CD4-positive, alpha-beta T cell treated with Interleukin-2 at 100 ng/mL for 4 hours (primary cell): ENCODE measurements at places on chromosomes 12 and 14.

- no peak for DNase-seq
Measured at GRCh38 chr14:50943943-50944646, at the start of gene PYGL. Gene PYGL (minus strand): TSS chr14:50944483. CDS start chr14:50944403, 80 bp downstream.

GRCh38 chr12:4025181-4026019 lies 152.2 kb upstream of the PARP11 start:
- no peak for DNase-seq

- DNase-seq = no peak
Measured at GRCh38 chr14:61460063-61460462, 138.7 kb downstream of the PRKCH start.

GRCh38 chr12:81022531-81022930 lies 55.3 kb upstream of the ACSS3 start:
- no peak for DNase-seq

DNA sequence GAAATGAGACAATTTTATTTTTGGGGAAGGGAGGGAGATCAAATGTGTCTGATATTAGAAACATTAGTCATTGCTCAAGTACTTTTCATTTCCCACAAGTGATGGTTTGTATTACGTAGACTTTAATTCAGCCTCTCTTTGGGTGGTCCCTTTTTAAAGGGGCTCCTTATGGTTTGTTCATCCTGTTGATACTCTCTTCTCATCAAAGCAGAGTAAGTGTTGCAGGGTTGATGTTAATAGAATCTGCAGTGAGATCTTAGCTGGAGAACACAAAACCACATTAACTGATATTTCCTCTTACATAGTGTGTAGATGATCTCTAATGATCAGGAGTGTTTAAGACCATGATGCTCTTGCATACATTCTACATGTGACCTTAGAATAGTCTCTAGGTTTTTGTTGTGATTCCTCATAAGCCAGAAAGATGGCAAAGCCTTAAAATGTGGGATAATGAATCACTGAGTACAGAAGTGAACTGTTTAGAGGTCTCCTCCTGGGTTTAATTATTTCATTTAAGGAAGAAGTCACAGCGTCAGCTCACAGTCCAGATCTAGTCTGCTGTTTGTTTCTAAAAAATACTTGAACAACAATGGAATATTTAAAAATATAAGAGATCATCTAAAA lies 87.4 kb upstream of the PTPRR start:
- no peak for DNase-seq

DNA sequence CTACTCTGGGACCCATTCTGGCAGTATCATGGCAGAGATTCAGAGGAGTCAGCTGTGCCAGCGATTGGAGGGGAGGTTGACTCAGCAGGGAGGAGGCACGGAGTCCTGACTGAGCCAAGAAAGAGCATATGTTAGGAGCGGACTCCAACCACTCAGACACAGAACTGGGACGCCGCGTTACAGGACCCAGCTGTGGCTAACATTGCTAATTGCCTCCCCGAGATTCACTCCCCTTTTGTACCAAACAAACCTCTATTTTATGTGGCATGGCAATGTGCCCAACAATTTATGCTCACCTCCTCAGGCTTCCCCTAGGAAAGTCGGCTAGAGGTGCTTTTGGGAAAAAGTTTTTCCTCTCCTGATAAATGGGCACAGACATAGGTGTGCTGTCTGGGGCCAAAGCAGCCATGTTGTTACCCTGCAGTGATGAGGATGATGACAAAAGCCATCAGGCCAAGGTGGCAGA lies 15.2 kb upstream of the CLIP1 start:
- no peak for DNase-seq

DNA sequence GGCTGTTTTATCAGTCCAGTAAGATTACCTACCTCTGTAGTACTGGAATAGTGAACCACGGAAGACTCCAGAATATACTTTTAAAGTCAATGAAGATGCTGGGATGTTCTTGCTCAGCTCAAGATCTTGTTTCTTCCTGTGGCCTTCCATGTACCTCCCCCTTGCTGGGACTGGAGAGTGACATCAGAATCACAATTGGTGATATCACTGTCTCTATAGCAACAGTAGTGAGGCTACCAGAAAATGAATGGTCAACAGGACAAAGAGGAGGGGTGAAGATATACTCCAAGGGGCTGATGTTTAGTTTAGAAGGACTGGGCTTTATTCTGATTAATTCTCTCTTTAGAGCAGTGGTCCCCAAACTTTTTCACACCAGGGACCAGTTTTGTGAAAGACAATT lies 3.8 kb downstream of the AKAP3 start:
- DNase-seq = no peak

- no peak for DNase-seq
Measured at GRCh38 chr14:95222870-95223398, 65.6 kb upstream of the DICER1 start.

DNA sequence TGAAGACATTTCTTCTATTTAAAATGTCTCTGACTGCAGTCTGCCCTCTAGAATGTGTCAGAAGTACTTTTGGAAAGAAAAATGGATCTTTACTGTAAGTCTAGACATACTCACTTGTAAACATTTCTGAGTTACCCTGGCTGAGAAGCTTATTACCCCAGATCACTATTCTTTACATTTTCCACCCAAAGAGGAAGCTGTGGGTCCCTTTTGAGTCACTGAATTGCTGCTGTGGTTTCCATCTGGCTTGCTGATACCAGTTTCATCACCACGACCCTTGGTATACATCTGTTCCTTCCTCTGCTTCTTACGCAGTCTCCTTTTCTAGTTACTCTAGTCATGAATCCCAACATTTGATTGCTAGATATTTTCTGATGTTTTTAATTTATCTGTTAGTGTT lies 20.2 kb upstream of the CLEC4D start:
- peak; percentile 43 for DNase-seq

GRCh38 chr12:89544681-89545184 lies 18.9 kb upstream of the POC1B start:
- no peak for DNase-seq

- DNase-seq = no peak
Measured at GRCh38 chr12:131274061-131274460, 320.4 kb downstream of the ADGRD1 start.

- peak; percentile 14 for DNase-seq
Measured at GRCh38 chr12:118058881-118059280, 2.1 kb downstream of the WSB2 start.

DNA sequence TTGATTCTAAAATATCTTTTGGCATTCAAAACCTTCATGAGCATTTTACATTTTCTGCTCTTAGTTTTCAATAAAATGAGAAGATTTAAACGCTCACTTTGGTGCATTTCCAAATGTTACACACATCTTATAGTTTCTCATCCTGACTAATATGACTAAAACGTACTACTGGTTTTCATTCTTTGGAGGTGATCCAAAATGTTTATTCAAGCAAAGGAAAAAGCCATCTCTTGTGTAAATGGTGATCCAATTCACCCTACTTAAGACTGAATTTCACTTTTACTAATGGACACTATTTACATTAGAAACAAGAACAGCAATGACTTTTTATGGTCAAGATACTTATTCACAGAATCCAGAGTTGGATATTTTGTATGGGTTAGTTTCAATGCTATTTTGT lies 86.6 kb downstream of the KITLG start:
- no peak for DNase-seq

DNA sequence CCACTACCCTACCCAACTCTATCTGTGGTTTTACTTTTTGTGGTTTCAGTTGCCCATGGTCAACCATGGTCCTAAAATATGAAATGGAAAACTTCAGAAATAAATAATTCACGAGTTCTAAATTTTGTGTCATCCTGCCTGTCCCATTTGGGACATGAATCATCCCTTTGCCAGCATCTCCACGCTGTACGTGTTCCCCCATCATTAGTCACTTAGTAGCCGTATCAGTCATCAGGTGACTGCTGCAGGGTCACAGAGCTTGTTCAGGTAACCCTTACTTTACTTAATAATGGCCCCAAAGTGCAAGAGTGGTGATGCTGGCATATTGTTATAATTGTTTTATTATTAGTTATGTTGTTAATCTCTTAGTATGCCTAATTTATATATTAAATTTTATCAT lies 209.9 kb downstream of the ITPR2 start:
- DNase-seq = no peak

GRCh38 chr12:121866331-121866730 lies 7.7 kb upstream of the HPD start:
- no peak for DNase-seq

DNA sequence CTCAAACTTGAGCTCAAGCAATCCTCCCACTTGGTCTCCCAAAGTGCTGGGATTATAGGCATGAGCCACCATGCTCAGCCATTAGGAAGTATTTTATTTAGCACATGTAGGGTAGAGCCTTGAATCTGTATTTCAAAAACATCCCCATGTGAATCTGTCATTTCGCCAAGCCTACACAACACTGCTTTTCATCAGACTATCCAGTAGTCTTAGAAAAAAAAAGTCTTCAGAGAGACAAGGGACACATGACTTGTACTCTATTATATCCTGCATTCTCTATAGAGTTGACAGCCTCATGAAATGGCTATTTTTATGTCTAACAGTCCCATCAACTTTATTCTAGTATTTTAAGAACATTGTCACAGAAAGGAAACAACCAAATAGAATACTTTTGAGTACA lies 35.4 kb downstream of the TM7SF3 start:
- DNase-seq = no peak

GRCh38 chr14:55899531-55899930 lies 218.7 kb upstream of the PELI2 start:
- no peak for DNase-seq

- no peak for DNase-seq
Measured at GRCh38 chr14:102058146-102058545, 28.7 kb downstream of the HSP90AA1 start.

GRCh38 chr14:68672609-68673285 lies 120.1 kb downstream of the ZFP36L1 start:
- no peak for DNase-seq

- no peak for DNase-seq
Measured at GRCh38 chr14:104477666-104478380, 101.7 kb upstream of the C14orf180 start.

- no peak for DNase-seq
Measured at GRCh38 chr14:95817271-95817670, 59.4 kb upstream of the TUNAR start.

DNA sequence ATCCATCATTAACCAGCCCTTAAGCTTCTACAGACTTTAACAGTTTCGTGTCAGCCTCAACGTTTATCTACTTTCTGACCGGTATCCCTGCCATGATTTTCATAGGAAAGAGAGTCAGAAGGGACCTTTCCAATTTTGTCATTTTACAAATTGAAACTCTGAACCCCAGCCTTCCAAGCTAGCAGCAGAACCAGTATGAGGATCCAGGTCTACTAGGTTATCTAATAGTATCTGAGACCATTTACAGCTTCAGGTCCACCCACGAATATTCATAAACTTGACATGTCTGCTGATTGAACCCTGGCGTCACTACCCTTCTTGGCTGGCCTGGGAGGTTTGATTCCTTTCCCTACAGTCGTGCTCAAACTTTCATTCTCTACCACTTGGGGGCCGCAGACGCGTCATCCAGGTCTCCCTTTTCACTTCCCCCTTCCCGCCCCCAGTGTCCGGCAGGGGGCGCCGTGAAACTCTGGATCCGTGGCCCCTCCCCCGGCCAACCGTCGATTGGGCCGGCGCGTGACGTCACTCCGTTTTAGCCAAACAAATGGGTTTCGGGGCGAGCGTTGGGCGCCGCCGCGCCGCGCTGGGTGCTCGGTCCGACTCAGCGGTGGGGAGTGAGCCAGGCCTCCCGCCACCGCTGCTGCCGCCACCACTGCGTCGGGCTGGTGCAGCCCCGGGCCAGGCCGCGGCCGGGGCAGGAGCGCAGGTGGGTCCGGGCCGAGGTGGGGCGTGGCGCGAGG lies at the start of gene FBXO34:
TSS of gene FBXO34 (plus strand) at position 590 of the 740 bp plus-strand sequence. CDS start 78,970 bp downstream, outside the sequence.
- peak; percentile 99 for DNase-seq
